Activated T-cell treated with anti-CD3 and anti-CD28 coated beads, Interleukin-2, amount 50 U/mL, for 72 hours (primary cell): ENCODE measurements at places on chromosomes 2 and 18.

GRCh38 chr2:218073185-218073584 is 4.1 kb downstream of the RUFY4 start:
- DNase-seq: no peak

DNA sequence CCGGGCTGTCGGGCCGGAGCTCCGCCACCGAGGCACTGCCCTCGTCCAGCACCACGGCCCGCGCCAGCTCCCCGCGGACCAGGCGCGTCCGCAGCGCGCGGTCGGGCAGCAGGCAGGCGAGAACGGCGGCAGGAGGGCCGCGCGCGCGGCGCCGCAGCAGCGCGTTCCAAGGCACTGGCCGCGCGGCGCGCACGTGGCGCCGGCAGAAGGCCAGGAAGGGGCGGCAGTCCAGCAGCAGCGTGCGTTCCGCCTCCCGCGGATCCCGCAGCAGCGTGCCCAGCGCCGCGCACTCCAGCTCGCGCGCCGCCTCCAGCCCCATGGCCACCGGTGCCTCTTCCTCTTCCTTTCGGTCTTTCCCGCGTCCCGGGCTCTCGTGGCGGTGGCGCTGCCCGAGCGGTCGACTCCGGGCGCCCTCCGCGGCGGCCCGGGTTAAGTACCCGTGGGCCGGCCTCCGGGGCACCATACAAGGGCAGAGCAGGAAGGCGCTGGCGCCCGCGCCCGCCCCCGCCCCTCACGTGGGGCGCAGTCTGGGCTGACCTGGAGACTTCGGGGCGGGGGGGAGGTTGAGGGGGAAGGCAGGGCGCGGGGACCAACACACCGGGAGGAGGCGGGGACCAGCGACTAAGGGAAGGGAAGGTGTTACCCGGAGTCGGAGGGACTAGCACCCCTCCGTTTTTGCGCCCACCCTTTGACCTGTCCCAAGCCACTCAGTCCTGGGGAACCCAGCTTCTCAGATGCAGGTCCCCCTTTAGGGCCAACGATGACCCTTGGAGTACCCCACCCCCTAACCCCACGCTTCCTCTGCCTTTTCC is at the start of gene DUSP2:
Gene DUSP2, minus strand, starts transcription at position 405 of the 812 bp plus-strand sequence. Its CDS starts 86 bp downstream, at position 319.
- DNase-seq: peak; percentile 97

DNA sequence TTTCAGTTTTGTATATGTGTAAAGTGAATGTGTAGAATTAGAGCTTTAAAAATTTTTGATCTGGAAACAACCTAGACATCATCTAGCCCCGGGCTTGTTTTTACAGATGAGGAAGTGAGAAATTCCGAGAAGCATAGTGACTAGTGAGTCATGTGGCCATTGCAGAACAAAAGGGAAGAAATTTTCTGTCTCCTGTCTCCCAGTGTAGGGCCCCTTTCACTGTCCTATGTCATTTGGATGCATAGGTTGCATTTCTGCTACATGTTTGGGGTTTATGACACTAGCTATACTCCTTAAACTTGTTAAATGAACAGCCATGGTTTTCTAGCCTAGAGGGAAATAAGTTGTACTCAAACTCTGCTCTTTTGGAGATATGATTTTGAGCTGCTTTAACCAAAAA is 84.6 kb downstream of the PLCL1 start:
- peak; percentile 53 for DNase-seq

DNA sequence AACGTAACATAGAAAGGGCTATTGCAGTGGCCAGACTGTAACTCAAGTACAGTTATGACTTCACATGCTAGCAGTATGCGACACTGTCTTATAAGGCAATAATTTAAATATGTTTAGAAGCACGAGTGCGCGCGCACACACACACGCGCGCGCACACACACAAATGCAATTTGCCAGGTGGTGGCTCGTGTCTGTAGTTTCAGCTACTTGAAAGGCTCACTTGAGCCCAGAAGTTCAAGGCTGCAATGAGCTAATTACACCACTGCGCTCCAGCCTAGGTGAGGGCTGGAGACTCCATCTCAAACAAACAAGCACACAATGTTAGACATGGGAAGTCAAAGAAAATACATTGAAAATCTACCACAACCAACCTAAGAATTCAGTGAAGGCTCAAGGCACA is 103.7 kb downstream of the USP34 start:
- DNase-seq: no peak

- no peak for DNase-seq
These were observed 276.3 kb downstream of the RND3 start for GRCh38 chr2:150211164-150211631.

GRCh38 chr2:2157400-2157799 is 173.7 kb downstream of the MYT1L start:
- DNase-seq: no peak

- DNase-seq: no peak
These were observed 108.7 kb downstream of the FEZ2 start for GRCh38 chr2:36489281-36489680.

DNA sequence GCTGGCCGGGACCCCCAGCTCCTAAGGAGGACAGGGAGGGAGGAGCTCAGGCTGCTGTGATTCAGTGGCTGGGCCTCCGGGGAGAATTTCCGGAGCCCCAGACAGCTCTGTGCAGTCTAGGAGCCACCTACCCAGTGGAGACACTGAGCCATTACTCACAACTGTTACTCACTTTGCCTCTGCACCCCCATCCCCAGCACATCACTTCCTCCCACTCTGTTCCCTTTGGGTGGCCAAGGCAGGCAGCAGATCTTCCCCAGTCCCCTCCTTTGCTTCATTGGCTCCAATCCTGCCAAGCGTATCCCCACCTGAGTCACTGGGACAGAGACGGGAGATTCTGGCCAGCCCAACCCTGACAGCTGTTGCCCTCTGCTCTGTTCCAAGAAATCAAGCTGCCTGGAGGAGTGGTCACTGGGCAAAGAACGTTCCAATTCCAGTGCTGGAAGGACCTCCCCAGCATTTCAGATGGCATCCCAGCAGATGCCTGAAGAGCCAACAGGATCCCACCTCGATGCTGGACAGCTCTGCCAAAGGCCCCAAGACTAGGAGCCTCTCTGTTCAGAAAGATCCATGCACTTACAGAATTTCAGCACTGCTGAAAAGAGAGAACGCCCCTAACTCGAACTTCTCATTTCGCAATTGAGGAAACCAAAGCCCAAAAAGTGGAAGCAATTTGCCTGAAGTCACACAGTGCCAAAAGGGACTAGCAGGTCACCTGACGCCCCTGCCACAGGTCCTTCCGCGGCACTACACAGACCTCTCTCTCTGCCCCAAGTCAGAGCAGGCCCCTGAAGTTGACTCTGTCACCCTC is 68.3 kb downstream of the TNS1 start:
- no peak for DNase-seq

DNA sequence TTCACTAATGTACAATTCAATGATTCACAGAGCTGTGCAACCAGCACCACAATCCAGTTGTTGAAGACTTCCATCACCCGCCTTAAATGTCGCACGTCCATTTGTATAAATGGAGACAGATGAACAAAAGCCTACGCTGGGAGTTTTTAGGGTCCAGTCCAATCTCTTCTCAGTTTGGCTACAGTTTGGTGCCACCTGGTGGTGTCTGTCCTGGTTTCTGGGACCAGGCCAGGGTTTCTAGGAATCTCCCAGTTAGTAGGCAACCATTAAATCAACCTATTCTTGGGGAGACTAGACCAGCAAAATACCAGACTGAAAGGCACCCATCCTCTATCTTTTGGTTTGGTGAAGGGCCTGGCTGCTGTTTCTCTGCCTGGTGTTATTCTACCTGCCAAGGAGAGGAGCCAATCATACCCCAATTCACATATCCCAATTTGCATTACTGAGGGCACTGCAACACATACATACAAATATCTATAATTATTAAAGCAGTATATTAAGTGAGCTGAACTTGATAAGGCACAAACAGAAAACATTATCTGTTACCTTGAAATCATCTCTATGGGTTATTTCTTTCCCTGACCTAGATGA is 3.2 kb upstream of the DDX1 start:
- peak; percentile 41 for DNase-seq

- no peak for DNase-seq
These were observed 14.8 kb upstream of the REEP1 start for GRCh38 chr2:86352137-86352726.
